NCI-H1105 (cell line): ENCODE measurements at places on chromosomes 5 and 9.

DNA sequence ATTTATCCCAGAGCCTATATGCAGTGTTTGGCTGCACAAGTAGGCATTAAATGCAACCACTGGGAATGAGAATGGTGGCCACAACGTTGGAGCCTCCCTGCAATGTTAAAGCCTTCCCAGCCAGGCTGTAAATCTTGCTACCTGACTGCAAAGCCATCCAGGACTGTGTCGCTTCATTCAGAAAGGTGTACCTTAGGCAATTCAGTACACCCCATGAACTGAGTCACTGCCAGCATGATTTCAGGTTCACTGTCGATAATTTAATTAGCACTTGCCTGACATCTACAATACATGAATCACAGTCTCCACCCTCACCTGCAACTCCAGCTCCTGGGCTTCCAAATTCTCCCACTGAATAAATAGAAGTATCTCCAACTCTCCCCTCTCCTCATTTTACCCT, 108.4 kb downstream of the SLIT3 start:
- no peak for DNase-seq

DNA sequence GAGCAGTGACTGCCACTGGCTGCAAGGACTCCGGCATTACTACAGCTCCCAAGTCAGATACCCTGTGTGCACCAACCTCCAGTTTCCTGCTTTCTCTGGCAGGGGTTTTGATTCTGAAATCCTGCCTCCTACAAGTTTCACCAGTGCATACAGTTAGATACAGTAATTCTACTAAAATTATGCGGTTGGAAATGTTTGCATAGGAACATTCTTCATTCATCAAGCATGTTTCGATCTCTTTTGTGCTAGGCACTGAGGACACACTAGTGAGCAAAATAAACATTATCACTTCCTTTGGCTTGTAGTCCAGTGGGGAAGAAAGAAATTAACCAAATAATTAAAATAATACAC, 152.2 kb downstream of the TMEM167A start:
- no peak for DNase-seq

DNA sequence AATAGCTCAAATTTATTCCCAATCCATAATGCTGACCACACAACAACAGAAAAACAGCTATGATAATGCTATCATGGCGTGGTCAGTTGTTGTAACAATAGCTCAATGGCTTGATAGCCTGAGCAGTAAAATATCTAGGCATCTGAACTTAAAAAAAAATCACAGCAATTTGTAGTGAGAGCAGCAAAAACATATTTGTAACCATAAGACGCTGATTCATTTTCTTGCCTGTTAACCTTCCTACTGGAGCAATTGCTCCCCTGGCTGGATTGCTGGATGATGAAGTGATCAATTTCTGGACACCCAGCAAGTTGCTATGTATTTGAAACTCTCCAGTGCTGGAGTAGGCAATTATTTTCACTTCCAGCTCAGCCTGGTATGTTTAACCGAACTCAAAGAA, 115.1 kb downstream of the PCSK1 start:
- DNase-seq: no peak

DNA sequence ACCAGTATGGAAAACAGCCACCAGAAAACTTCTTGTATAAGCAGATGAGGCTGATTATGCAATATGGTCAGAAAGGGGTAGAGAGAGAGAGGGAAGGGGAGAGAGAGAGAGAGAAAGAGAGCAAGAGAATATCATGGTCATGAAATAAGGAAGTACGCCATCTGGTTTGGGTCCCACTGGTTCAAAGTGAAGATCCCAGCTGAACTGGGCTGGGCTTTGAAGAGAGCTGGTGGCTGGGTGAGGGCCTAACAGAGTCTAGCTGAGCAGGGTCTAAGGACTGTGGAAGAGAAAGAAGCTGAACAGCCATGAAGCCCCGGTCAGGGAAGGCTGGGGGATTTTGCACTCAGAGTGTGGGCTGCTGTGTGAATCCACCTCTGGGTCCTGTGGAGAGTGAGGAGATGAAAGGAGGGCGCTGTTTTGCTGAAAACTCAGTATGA, 14.6 kb downstream of the TRIM14 start:
- no peak for DNase-seq

DNA sequence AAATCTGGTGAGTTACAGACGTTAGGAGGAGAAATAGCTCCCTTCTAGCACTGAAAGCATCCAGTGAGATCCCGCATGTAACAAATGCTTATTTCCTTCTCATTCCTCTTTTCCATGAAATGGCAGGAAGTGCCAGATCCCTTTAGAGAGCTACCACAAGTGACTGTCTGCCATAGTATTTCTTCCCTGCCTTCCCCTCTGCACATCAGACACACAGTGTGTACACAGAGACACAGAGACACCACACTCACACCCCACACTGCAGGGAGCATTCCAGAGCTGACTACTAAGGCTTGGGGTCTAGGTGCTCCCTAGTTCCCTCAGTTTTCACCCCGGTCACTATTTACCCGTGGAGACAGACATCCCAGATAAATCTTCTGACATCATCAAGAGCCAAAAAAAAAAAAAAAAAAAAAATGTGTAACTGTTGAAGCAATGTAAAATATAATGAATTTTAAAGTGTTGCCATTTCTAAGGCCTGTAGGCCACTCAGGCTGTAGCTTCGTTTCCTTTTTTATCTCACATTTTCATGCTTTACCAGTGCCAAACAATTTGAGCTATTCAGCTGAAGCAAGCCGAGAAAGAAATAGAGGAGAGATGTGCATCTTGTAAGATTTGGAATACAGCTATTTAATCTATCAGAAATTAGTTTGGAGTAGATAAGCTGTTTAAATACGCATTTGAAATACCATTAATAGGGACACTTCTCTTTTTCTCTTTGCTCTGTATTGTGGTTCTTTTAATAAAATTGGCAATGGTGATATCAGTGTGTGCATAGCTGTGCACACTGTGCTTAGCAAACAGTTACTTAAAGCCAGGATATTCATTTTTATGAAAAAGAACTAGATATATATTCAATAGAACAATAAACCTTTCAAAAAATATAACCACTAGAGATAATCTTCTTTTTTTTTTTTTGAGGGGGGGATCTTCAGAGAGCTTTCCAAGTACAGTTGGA, 405.5 kb downstream of the PDE4D start:
- no peak for DNase-seq

GRCh38 chr9:4222357-4222756, 77.5 kb downstream of the GLIS3 start:
- DNase-seq: no peak

DNA sequence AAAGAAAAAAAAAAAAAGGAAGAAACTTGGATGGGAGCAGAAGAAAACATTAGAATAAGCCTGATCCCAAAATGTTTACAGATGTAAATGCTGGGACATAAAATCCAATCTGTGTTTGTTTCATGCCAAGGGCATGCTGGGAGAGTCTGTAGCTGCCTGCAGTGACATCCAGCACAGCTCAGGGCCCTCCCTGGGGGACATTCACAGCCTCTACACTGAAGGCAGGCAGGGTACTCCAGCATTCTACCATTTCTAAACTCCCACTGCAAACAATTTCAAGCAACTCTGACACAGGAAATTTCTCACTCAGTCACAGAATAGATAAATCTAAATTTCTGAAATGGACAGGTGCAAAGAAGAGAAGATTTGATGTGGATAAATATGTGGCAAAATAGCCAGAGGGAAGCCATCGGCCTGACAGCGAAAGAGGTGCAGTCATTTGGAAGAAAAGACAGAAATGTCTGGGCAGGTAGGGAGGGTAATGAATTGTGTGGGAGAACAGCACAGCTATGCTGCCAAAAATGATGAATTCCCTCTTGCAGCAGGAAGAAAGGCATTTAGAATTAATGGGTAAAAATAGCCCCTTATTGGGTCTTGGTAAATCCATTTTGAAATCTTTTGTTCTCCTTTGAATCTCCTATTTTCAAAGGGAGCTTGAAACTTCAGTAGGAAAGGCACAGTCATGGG, 199.4 kb downstream of the MED10 start:
- no peak for DNase-seq
